ENCODE measurements at places on chromosomes 4 and X. TPM values are rescaled to one million over a fixed set of nuclear protein-coding genes. Genes with fewer than 3 reads are reported as not detected.

Gene GLRA2
- total RNA-seq: not detected

Gene SPIN2A
- 0.89 TPM for total RNA-seq

Gene ANOS1
- total RNA-seq: not detected

Gene CLIC2
- total RNA-seq: 1.0 TPM

Gene GRIA3
- not detected for total RNA-seq

Gene ACOT9
- total RNA-seq: 37.7 TPM

Gene CT47B1
- not detected for total RNA-seq

Gene PPP1R2C
- total RNA-seq: not detected

Gene STAP1
- 32.4 TPM for total RNA-seq

Gene C1QTNF7
- not detected for total RNA-seq

Gene MTMR8
- total RNA-seq: 4.6 TPM

Gene MAGEA10
- total RNA-seq: not detected

Gene TRIM61
- total RNA-seq: 2.2 TPM

Gene RPL9
- 713 TPM for total RNA-seq

Gene ACOX3
- total RNA-seq: 11.7 TPM

Gene TLR2
- not detected for total RNA-seq

Gene C4orf17
- total RNA-seq: not detected

Gene GJB1
- total RNA-seq: not detected

Gene F11
- not detected for total RNA-seq

Gene CLCN3
- total RNA-seq: 21.5 TPM

Gene MAGEB2
- total RNA-seq: not detected

Gene MSMO1
- total RNA-seq: 78.9 TPM

Gene MAGEA12
- total RNA-seq: not detected

Gene PAK3
- 0.26 TPM for total RNA-seq

Gene AGTR2
- not detected for total RNA-seq

Gene DCAF12L1
- total RNA-seq: not detected

Gene RPL39
- 1,809 TPM for total RNA-seq

Gene DACH2
- total RNA-seq: not detected

Gene ATP1B4
- not detected for total RNA-seq

Gene TCEAL6
- not detected for total RNA-seq

Gene PCDH18
- total RNA-seq: not detected

Gene NAT8L
- total RNA-seq: 0.09 TPM

Gene STK32B
- total RNA-seq: not detected

Gene ADGRG4
- total RNA-seq: not detected
